ENCODE measurements at places on chromosomes 16 and 17.

DNA sequence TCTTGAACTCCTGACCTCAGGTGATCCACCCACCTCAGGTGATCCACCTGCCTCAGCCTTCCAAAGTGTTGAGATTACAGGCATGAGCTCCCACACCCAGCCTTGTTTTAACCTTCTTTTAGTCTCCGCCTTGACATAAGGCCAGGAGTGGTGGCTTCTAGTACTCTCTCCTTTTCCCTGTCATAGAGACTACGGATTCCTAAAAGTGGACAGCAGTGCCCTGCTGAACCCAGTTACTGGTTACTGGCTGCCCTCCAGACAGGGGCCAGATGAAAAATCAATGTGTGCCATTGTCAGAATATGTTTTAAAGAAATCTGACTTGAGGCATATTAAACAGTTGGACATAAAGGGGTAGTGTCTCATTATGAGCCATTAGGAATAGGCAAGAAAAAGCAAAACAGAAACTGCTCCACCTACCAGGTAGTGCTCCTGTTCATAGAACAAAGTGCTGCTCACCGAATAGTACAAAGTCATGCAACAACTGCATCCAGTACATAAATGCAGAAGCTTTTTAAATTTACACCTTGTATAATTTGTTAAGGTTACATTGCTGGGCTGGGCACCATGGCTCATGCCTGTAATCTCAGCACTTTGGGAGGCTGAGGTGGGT lies 32.1 kb downstream of the TRIM25 start:
- no peak for DNase-seq

DNA sequence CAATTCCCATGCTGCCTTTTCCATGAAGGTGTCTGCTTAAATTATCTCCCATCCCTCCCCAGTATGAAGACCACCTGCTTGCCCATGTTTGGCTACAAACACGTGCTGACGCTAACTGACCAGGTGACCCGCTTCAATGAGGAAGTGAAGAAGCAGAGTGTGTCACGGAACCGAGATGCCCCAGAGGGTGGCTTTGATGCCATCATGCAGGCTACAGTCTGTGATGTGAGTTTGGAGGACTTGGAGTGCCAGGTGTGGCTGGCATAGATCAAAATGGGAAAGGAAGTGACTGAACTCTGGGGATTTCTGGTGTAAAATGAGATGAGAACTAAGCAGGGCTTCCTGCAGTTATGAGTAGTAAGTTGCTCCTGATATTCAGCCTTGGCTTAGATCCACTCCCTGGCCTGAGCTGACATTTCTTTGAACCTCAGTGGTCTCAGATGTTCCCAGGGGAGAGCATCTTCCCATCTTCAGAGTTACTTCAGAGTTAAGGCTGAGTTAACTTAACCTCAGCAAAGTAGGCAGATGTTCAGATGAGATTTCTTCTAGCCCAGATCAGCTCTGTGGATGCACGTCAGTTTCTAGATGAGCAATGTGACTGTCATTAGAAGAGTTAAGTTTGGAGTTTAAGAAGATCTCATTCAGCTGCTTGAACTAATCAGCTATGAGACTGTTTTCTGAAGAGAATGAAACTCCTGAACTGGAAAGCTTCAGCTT lies 32.7 kb downstream of the ITGB3 start:
- no peak for DNase-seq

GRCh38 chr17:40819528-40820125 lies 2.8 kb downstream of the KRT10 start:
- no peak for DNase-seq

GRCh38 chr17:13476720-13477119 lies 125.0 kb downstream of the HS3ST3A1 start:
- no peak for DNase-seq

DNA sequence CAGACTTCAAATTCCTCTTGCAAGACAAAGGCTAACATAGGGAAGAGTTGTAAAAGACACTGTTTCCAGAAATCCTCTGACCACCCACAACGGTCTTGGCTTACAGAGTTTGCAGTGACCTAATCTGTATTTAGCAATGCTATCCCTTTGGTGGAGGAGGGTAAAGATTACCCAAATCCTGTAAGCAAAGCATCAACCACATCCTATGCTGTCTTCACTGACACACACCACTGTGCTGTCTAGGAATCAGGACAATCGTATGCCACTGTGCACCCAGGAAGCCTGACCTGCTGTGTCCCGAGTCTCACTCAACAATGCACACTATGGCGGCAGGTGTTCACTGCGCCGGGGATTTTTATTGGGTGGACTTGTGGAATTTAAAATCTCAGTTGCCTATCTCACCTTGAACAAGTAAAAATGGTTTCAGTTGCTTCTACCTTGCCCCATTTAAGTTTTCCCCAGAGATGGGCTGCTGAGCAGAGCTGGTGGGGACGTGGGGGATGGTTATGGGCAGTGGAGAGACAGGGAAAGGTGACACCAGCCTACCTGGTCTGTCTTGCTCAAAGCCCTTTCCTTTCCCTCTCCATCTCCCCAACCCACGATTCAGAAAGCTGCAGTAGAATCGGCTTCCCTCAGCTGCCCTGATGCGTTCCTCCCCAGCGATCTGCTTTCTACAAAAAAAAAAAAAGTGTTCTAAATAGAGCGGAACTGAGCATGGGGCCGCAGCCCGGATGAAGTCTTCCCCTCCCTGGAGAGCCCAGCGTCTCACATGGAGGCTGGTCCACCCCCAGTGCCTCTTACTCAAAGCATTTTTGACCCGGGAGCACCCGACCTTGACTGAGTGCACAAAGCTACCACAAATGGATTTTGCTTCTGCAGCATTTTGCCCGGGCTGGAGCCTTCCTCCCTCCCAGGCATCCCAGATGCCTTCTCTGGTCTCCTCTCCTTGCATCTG lies 271.5 kb downstream of the SOX9 start:
- peak; percentile 81 for DNase-seq

- no peak for DNase-seq
Measured at GRCh38 chr17:27811961-27812360, 11.6 kb upstream of the NOS2 start.

GRCh38 chr17:33039874-33040273 lies 48.2 kb downstream of the SPACA3 start:
- no peak for DNase-seq

DNA sequence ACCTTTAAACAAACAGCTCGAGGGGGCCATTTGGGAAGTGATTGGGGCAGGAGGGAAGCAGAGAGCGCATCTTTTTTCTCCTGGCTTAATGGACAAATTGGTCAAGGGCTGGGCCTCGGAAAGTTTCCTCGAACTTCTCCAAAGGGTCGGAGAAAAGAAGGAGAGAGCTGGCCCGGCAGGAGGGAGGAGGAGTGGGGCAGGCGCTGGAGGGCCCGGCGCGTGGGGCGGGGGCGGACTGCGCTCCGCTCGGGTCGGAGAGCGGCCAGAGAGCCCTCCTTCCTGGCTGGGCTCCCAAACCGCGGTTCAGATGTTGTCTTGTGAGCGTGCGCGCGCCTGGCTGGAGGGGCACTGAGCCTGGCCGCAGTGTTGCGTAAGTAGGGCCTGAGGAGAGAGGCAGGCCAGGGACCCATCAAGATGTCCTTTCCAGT lies 1.2 kb downstream of the MMP2 start:
- DNase-seq, result no peak

- DNase-seq, result peak; percentile 83
Measured at GRCh38 chr17:44210342-44211192, 8.9 kb downstream of the UBTF start.

GRCh38 chr16:11051879-11052808 lies 107.8 kb downstream of the CLEC16A start:
- DNase-seq, result no peak

GRCh38 chr17:45073414-45074070 lies 12.4 kb downstream of the NMT1 start:
- DNase-seq, result no peak

GRCh38 chr16:59574296-59574695 lies 840.2 kb upstream of the GOT2 start:
- no peak for DNase-seq

DNA sequence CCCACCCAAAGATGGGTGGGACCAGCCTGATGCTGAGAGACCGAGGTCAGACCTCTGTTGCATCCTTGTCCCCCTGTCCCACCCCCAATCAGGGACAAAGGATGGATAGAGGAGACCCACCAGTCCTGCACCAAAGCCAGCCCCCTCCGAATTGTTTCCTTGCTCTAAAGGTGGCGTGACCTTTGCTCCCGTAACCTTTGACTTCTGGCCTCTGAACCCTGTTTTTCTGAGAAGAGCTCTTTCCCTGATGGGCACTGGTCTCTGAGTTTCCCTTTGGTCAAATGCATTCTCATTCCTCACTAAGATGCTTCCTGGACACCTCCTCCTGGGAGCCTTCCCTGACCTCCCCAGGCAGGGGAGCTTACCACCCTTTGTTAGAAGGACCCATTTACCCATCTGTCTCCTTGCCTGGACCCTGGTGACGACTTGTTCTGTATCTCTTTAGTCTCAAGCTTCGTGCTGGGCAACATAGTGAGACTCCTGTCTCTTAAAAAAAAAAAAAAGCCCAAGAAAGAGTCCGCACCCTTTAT lies 5.3 kb upstream of the NEUROD2 start:
- DNase-seq, result no peak

- no peak for DNase-seq
Measured at GRCh38 chr16:19858340-19859018, 26.2 kb downstream of the GPRC5B start.

DNA sequence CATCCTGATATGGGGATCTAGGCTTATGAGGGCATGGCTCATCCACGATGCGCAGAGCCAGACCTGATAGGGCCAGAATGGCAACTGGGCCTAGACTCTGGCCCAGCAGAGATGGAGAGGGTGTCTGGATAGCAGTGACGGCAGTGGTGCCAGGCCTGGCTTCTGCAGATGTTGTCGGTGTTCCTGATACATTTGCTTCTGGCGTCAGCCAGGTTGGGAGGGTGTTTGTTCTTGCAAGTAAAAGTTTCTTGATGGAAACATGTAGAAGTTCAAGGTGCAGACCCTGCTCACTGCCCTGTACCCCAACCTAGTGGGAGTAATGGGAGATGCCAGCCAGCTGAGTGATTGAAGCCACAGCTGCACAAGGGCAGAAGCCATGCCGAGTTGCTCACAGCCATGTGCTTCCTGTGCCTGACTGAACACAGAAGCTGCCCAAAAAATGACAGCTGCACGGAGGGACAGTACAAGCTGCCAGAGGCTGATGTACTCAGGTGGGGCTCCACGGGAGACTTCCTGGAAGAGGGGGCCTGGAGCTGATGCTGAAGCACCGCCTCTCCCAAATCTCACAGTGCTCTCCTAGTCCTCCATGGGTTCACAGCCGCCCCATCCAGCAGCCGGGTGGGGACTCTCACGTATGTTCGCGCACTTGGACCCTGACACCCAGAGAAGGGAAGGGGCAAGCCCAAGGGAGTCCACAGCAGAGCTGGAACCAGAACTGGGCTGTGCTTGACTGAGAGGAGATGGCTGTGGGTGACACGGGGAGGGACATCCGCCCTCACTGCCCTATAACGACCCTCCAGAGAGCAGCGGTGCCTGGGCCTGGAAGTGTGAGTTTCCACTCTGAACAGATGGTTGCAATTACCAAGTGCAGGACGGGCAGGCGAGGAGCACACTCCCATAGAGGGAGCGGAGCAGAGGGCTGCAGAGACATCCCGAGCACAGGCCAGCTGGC lies 78.7 kb downstream of the N4BP1 start:
- no peak for DNase-seq

DNA sequence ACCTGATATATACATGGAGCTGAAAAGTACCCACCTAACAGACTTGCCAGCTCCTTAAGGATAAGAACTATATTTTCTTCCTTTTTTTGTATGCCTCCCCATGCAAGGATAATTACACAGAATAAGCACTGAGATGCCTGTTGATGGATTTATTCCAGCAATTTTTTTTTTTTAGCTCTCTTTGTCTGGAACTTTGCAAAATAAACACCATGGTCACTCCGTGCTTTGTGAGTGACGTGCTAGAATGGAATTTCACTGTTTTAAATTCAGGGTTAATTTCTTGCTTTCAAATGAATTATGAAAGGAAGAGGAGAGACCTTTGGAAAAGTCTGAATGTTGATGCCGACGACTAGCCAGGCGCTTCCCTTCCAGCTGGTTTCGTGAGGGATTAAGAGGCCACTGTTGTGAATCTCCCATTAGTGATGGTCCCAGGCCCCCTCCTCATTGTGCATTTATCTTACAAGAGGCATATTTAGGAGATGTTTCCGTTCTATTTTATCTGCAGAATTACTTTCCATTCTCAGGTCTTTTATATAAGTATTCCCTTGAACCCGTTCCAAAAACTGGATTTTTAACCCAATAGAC lies 529.1 kb downstream of the WWOX start:
- DNase-seq, result no peak

DNA sequence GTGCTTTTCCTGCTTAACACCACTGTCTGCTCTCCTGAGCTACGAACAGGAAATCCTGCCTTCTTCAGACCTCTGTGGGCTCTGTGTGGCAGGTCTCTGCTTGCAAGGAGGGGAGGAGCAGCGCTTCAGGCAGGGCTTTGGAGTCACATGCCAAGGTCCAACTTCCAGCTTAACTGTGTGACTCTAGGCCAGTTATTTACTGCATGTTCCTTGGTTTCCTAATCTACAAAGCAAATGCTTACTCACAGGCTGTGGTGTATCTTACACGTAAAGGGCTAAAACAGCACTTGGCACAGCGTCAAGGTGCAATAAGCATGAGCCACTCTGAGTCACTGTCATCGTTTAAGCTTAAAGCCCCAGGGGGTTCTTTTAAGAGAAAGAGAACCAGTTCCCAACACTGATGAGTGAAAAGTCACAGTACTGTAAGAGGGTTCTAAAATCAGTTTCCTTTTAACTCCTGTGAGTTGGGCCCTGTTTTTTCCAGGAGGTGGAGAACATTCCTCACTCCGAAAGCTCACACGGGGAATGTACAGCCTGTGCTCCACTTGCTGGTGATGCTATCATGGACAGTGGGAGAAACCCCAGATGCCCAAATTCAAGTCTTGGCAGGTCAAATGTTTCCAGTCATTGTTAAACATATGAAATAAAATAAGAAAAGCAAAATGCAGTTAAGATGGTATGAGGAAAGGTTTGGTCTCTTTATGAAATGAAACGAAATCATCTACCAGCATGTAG lies 54.1 kb upstream of the BCAR1 start:
- peak; percentile 54 for DNase-seq

DNA sequence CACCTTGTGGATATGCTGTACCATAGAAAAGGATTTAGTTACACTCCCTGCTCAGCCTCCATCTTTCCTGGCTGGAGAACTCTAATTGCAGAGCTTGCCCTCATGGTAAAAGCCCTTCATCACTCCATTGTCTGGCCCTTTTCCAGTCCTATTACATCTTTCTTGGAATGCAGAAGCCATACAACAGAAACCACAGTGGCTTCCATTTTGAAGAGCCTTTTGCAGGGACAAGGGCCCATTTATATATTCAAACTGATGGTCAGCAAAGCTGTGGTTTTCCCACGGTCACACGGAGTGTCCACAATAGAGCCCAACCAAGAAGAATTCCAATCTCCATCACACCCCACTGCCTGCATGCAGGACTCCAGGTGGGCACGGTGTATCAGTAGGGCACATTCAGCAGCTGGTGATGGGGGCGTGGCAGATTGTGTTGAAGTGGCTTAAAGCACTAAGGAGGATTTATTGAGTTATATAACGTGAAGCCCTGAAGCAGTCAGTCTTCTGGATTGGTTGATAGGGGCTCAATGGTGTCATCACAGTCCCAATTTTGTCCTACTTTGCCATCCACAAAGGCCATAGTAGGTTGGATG lies 20.3 kb downstream of the COPRS start:
- DNase-seq, result no peak

All from NCI-H510A treated with DMSO at 0.1 percent for 48 hours (cell line).